ENCODE measurements at places on chromosomes 13 and 19. TPM values are rescaled to one million over a fixed set of nuclear protein-coding genes. Genes with fewer than 3 reads are reported as not detected.

The ZNF729 gene
- not detected for total RNA-seq

The CBY2 gene
- total RNA-seq: not detected

DNA sequence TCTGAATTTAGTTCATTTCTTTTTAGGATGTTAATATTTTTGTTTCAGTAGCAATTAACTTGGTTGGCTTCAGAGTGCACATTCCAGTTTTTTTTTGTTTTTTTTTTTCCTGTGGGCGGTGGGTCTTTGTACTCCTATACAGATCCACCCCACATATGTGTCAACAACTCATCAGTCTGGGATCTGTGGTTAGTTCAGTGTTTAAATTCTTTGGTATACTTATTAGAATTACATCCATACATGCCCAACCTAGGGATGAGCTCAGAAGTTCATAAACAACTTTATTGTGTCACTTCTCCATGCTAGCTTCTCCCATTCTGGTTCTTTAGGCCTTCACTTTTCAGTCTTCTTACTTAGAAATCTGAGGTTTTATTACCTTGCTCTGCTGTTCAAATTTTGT is 50.9 kb downstream of the PCCA start:
- no peak for DNase-seq

- DNase-seq: no peak
Observed at GRCh38 chr13:108549934-108550333, 79.5 kb upstream of the MYO16 start.

DNA sequence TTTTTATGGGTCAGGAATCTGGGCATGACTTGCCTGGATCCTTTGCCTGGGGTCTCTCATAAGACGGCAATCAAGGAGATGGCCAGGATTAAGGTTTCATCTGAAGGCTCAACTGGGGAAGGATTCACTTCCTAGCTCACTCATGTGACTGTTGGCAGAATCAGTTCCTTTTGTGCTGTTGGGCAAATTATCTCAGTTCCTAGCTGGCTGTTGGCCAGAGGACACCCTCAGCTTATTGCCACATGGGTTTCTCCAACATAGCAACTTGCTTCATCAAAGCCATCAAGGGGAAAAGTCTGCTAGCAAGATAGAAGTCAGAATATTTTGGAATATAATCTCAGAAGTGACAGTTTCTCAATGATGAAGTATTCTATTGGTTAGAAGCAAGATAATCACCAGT is 12.2 kb upstream of the EVI5L start:
- DNase-seq: no peak
